ENCODE measurements at places on chromosomes 1 and 21. TPM values are rescaled to one million over a fixed set of nuclear protein-coding genes. Genes with fewer than 3 reads are reported as not detected.

Gene DNASE2B
- not detected for total RNA-seq

Gene TMEM81
- 3.6 TPM for total RNA-seq

Gene SLC66A1
- 29.0 TPM for total RNA-seq

- DNase-seq = no peak
These were observed 30.8 kb upstream of the KIF1B start for GRCh38 chr1:10179406-10180091.

GRCh38 chr1:42921769-42922168, 36.9 kb downstream of the SLC2A1 start:
- no peak for DNase-seq

DNA sequence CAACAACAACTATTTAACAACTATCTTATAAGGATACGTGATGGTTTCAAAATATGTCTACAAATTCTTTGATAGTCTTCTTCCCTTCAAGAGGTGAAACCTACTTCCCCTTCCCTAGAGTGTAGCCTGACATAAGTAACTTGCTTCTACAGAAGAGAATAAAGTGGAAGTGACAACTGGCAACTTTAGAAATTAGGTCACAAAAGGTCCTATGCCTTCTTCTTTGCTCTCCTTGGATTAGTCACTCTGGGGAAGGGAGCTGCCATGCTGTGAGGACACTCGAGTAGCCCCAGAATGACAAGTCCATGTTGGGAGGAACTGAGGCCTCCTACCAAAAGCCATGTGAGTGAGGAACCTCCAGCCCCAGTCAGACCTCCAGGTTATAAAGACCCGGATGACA, 19.2 kb downstream of the EFCAB14 start:
- no peak for DNase-seq

DNA sequence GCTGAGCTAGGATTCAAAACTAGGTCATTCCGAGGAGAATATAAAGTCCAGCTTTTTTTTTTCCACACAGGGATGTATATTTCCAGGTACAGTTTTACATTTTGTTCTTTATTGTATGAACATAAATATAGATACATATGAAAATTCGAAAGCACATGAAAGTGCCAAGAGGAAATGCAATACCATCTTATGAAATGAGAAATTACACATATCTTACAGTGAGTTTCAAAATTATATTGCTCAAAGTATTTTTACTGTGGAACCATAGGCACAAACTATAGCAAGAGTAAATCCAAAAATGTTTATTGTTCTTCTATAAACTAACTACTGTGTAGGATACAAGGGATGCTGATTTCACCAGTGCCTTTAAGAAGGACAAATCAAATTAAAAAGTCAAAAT, 39.0 kb downstream of the PTPRC start:
- DNase-seq = no peak

DNA sequence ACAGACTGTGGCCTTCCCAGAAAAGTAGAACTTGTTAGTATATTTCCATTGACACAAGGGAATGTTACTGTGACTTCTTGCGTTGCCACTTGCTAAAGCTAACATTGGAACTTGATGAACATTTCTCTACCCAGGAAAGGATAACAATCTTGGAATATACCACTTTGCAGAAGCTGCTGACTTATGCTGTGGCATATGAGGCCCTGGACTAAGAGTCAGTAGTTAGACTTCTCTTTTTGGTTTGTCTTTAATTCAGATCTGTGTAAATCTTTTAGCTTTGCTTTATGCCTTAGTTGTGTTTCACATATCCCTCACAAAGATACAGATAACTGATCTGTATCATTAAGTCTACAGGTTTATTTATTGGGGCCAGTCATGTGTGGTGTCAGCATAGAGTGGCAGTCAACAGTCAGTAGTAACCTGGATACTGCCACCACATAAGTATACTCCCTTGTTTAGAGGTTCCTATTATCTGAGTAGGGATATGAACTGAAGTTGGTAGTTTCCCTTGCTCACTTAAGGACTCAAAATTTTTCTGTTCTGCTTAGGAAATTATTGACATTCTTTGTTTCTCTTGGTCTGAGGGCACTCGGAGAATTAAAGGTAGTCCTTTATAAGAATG, 14.7 kb downstream of the RNF2 start:
- no peak for DNase-seq

- DNase-seq = no peak
These were observed 46.3 kb downstream of the HTR6 start for GRCh38 chr1:19710825-19711611.

DNA sequence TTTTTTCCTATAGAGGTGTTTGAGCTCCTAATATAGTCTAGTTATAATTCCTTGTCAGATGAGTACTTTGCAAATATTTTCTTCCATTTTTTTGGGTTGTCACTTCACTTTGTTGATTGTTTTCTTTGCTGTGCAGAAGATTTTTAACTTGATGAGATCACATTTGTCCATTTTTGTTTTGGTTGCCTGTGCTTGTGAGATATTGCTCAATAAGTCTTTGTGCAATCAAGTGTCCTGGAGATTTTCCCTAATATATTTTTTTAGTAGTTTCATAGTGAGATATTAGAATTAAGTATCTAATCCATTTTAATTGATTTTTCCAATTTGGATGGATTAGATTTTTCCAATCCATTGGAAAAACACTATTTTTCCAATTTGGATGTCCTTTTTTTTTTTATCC, 1395.5 kb downstream of the PLA2G4A start:
- DNase-seq = no peak

GRCh38 chr1:11501491-11501897, 22.5 kb downstream of the DISP3 start:
- no peak for DNase-seq

DNA sequence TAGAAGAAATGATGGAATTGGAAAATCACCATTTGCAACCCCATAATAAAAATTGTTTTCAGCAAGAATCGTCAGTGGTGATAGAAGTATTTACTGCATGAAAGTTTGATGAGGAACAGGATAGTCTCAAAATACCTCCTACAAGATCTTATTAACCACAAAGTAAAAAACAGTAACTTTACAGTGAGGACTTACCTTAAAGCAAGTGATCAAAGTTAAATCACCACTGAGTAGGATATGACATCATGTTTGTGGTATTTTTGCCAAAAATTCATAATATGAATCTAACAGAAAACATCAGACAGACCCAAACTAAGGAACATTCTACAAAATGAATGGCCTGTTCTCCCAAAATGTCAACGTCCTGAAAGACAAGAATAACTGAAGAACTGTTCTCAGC, 19.9 kb downstream of the ALDH9A1 start:
- no peak for DNase-seq

DNA sequence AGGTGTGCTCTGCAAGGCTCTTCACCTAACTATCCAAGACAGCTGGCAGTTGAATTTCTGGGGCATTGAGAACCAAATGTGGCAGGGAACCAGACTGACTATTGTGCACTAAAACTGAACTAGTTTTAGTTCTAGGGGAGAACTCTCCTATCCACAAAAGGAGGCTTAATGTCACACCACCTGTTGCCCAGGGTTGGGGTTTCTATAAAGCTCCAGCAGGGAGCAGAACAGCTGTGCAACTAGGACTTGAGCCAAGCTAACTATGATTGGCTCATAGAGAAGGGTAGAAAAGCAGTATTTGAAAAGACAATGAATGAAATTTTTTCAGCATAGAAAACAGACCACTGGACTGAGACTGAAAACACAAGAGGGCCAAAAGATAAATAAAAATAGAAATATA, 53.3 kb upstream of the FGGY start:
- DNase-seq = no peak

- DNase-seq = no peak
These were observed 30.1 kb downstream of the RNF19B start for GRCh38 chr1:32934535-32934934.

DNA sequence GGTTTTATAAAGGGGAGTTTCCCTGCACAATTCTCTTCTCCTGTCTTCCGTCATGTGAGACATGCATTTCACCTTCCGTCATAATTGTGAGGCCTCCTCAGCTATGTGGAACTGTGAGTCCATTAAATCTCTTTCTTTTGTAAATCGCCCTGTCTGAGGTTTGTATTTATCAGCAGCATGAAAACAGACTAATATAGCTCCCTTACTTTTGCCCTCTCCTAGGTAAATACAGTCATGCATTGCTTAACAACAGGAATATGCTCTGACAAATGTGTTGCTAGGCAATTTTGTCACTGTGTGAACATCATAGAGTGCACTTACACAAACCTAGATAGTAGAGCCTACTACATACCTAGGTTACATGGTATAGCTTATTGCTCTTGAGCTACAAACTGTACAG, 616.8 kb downstream of the RWDD3 start:
- DNase-seq = no peak

GRCh38 chr1:3035563-3036446, 14.5 kb downstream of the ACTRT2 start:
- no peak for DNase-seq

DNA sequence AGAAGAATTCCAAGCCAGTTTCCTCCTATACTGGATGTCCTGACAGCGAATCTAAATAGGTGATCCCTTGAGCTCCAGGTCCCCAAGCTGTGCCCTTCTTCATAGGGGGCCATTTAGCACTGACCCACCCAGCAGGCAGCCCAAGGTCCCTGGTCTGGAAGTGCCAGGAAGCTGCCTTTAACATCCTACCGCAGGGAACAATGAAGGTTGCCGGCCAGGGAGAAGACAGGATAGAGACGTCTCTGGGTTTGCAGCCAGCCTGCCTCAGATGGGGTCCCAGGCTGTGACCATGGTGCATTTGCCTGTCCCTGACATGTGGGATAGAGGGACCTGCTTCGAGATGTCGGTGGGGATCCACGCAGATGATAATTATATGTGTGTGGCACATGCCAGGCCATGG, 2.7 kb upstream of the RIPK4 start:
- no peak for DNase-seq

- DNase-seq = no peak
These were observed 251.3 kb downstream of the KCNH1 start for GRCh38 chr1:210882414-210883221.

DNA sequence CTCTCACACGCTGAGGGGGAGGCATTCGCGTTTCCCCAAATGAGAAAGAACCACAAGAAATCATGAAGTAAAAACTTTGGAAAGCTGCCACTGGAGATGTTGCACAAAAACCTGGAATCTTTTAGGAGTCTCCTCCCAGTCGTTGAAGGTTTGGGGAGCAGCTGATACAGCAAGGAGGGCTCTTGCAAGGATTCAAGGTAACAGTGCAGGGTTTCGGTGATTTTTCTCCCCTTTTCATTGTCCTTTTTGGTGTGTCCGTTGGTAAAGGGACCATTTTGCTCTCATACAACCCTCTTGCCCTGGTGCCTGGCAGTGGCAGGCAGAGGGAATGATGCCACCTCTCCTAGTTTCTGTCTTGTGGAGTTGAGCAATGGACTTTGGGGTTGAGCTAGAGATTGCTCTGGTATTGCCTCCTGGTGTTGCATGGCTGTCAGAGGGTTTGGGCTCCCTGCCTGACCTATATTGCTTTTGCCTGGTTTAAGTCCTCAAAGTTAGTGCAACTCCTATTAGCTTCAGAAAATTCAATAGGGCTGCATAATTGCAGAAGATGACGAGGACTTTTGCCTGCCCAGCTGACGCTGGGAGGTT, 872 bp downstream of the BRINP2 start:
- no peak for DNase-seq

DNA sequence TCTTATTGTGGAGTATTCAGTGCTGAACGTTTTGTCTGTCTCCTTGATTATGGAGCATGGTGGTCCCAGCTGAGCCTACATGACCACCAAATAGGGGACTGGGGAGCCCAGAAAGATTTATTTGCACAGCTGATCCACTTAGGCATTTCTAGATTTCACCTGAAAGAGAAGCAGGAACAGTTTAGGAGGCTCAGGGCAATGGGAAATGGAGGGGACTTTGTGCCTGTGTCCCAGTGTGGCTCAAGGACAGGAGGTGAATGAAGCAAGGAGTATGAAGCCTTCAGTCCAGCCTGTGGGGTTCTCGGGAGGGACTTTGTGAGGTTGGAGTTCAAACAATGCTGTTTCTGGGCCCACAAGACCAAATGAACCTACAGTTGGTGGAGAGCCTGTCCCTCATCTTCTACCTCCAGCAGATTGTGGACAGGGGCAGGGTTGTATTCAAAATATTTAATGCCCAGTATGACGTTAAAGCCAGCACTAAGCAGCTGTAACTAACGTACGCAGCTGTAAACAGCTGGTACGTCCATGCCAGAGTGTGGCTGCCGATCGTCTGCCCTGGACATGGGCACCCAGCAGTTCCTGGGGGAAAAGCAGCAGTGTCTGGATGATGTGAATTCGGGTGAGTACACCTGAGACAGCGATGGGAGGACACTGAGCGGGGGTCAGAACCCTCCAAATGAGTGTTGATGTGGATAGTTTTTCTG, 164.9 kb upstream of the RAB4A start:
- no peak for DNase-seq
